ENCODE measurements at places on chromosomes 4 and X.

DNA sequence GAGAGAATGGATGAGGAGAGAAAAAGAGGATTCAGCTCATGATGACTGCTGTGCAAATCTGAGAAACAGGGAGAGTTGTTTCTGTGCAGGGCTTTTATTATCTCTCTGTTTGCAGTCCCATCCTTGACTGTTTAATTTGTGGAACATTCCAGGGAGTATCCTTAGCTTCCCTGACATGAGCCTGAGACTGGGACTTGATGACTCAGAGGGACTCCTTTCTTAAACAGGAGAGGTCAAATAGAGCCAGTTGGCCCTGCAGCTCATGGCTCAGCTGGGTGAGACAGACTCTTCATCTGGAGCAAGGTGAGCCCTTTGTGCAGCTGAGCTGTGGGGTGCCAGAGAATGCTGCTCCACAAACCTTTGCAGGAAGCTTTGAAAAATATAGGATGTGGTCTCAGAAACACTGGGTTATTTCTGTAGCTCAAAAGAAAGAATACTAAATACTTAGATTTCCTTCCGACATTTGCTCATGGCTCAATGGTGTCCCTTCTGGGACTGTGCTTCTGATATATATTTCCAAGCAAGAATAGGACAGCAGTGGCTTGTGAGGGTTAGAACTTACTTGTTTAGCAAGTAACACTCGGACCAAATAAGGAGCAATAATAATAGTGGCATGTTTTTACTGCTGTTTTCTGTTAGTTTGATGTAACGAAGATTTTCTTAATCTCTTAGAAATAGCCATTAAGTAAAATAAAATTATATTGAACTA, 14.5 kb downstream of the ARHGAP24 start:
- no peak for DNase-seq

GRCh38 chr4:114088481-114088880, 109.0 kb upstream of the ARSJ start:
- no peak for DNase-seq

GRCh38 chr4:8507624-8508023, 67.0 kb downstream of the TRMT44 start:
- no peak for DNase-seq

DNA sequence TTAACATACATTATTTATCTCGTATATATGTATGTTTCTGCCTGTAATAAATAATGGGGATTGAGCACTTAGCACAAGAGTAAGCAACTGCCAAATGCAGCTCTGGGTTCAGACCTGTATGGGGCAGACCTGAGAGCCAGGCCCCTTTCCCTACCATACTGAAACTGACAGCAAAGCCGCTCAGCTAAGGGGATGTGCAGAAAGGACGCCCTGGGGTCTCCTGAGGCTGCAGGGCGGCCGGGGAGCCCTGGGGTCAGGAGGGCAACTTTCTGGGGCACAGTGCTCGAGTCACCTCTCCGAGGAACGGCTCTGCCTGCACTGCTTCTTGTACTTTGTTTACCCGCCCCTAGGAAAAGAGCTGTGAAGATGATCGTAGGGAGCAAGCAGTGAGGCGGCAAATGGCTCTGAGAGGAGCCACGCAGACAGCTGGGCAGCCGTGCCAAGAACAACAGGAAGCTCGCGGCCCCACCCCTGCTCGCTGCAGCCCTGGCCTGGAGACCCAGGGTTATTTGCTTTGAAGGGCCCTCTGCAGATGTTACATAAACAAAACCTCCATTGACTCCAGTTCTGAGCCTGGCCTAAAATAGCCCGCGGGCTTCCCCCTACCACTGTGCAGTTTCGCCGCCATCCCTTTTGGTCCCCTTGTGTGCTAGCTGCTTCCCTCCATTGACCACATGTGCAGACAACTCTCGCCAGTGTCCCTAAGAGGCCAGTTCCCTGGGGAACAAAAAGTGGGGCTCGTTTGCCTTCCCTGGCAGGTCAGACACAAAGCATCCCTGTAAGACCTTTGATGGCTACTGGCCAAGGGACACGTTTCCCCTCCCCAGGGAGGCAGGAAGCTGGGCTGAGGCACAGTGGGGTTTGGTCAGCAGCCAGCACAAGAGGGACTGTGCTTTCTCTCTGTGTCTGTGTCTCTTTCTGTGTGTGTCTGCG, 111.3 kb upstream of the LNX1 start:
- DNase-seq = no peak

DNA sequence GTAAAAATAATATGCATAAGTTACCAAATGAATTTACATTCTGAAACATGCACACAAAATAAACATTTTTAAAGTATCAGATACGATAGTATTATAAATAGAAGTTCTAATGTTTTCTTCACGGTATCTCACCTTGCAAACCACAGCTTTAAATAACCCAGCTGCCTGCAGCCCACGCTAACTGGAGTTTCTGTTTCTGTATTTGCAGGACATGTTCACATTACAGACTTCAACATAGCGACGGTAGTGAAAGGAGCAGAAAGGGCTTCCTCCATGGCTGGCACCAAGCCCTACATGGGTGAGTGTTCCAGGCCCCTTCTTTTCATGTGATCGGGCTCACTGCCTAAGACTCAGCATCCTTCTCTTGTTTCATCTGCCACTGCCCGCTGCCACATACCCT, 291.7 kb downstream of the EVC2 start:
- no peak for DNase-seq

DNA sequence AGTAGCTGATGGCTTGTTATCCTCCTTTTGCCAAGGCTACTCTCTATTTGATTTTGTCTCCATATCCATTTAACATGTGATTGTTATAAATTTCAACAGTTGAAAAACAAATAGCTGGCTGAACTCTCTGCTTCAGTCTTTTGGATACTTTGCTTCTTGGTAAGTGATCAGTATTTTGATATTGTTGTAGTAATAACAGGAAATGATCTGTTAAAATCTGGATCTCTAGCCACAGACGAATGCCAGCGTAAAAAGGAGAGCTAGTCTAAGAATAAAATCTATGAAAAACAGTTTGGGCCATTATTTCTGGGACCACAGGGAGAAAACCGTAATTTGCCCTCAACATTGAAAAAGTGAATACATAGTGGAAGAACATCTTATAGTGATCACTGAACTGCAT, 113.8 kb downstream of the ANAPC10 start:
- no peak for DNase-seq

DNA sequence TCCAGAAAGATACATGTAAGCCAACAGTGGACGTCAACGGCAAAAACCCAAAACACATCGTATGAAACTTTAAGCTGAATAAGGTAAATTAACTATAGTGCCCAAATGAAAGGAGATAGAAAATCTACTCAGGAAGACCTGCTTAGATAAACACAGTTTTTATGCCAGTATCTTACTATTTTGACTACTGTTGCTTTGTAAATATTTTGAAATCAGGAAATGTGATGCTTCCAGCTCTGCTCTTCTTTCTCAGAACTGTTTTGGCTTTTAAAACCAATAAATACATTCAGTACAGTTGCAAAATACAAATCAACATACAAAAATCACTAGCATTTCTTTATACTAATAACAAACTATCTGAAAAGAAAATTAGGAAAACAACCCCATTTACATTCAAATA, 83.8 kb downstream of the SMARCA5 start:
- no peak for DNase-seq

DNA sequence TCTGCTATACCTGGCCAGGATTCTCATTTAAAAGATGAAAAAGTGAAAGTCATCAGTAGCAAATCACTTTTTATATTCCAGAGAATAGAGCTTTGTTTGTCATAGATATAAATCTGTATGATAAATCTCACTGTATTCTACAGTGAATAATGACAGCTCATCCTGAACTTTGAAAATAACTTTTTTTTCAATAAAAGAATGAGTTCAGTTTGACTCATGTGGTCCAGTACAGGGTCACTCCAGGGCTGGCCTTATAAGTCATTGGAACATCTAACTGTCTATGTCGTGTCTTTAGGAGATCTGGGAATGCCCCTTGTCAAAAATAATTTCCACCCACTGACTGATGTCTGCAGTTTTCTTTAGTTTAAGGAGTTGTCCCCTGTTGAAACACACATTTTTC, 18.5 kb upstream of the CXCL8 start:
- DNase-seq = no peak

GRCh38 chrX:24364851-24365538, 4.6 kb downstream of the SUPT20HL1 start:
- no peak for DNase-seq

DNA sequence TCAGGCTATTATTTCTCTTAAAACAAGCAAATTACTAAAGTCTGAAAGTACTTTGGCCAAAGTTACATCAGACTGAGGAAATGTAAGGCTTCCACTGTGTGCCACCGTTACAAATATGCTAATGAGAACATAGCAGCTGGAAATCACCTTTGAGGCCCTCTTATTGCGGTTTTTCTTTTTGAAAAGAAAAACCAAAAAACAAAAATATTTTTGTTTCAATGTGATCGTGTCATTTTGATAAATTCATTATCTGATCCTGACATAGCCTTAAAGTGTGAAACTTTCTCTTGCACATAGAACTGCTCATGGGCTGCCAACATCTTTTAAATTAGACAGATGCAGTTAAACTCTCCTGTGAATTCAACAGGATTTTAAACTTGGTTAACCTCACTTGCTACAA, 2.8 kb upstream of the TIFA start:
- DNase-seq = no peak

- DNase-seq = no peak
Observed at GRCh38 chrX:37075892-37076595, 67.9 kb downstream of the FAM47C start.

DNA sequence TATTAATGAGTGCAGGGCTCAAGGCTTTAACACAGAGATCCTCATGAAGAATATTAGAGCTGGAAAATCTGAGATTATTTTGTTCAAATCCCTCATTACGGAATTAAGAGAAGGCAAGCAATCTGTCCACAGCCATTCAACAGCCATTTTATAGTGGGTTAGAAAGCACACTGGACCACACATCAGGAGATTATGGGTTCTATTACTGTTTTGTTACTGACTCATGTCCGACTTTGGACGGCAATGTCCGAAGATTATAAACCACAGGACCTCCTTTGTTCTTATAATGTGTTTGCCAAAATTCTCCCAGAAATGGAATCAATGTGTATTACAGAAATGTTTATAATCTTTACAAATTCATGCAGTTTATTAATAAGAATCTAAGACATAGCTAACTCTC, 8.1 kb downstream of the LAMTOR3 start:
- DNase-seq = no peak

- DNase-seq = no peak
Observed at GRCh38 chr4:183391204-183391603, 53.2 kb upstream of the CDKN2AIP start.

DNA sequence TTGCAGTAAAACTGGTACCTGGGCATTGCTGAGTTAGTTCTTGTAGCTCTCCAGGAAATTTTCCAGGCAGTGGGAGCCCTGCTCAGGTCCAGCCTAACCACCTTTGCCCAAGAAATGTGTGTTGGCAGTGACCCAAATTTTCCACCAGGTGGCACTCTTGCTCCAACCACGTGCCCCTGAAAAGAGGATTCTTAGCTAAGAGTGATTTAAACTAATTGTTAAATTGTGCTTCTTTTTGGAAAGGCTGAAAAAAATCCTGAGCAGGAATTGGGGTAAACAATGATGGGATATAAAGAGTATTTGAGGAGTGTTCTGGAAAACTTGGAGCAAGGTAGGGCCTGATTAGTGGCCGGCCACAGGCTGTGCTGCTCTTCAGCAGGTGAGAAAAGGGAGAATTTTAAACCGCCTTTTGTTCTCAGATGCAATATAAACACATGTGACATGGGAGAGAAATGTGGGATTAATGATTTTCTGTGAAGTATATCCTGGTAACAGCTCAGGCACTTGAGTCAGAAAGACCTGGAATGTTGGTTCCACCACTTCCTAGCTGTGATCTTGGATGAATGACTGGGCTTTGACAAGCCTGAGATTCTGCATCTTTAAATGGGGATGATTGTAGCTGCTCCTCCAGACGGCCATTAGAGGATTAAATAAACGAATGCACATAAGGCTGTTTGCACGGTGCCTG, 219.6 kb downstream of the PTTG2 start:
- peak; percentile 74 for DNase-seq

GRCh38 chrX:38514016-38514854, 47.1 kb upstream of the TSPAN7 start:
- DNase-seq = no peak

DNA sequence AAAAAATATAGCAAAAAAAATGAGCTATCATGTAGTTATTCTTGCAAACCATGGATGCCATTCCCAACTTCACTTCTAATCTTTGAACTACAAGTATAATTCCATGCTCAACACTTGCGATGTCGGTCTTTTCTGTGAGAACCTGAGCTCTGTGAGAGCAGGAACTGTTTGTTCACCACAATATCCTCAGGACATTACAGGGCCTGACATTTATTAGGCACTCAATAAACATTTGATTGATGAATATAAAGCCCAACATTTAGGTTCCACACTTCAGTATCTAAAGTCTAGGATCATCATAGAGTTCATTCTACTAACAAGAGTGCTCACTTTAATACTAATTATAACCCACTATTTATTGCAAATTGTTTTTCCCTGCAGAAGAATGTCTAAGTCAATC, 211.6 kb upstream of the FAM241A start:
- DNase-seq = no peak

- no peak for DNase-seq
Observed at GRCh38 chr4:62531731-62532130, 1331.6 kb downstream of the ADGRL3 start.

DNA sequence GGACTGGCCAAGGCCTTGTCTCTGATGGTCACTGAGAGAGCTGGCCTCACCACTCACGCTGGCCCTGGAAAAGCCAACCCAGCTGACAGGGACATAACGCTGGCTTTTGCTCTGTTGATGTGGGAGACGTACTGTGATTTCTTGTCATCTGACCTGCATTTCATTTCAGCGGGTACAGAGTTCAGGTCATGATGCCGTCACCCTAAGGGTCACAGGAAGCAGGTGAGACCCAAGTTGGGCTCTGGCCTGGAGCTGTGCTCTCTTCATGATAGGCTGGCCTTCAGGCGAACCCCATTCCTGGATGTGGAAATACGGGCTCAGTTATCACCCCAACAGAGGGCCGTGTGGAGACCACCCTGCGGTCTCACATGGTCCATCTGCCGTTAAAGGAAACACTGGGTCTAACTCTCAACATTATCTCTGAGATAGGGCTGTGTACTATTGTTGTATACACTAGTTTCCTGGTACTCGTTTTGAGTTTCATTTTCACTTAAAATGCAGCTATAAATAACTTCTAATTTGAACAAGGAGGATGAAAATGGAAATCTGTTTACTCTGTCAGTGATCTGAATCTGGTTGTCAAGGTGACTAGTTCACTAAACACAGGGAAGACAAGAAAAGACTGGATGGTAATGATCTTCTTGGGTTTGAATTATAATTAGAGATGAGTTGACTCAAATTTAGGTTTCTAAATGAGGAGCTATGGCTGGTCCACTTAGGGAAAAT, 89.1 kb downstream of the TBC1D9 start:
- no peak for DNase-seq

GRCh38 chr4:1604706-1605205, 79.4 kb downstream of the FAM53A start:
- peak; percentile 57 for DNase-seq

GRCh38 chrX:11462136-11462535, 168.9 kb downstream of the AMELX start:
- no peak for DNase-seq

DNA sequence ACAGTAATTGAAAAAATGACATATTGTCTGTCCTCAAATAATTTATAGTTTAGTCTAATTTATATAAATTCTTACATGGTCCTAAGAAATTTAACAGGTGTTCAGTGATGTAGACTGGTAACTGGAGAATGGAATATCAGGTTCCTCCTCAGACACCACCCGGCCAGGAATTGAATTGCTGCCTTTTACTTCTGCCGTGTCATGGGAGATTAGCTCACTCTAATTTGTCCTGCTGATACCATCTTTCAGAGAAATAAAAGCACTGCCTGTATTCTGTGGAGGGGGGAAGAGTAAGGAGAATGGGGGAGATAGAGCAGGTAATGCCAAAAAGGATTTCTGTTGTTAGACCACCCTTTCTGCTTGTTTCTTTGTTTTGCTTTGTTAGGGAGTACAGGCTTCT, 125.2 kb upstream of the KLHL4 start:
- no peak for DNase-seq

All from Caco-2 (cell line).